ENCODE measurements at places on chromosomes 6 and 20. TPM values are rescaled to one million over a fixed set of nuclear protein-coding genes. Genes with fewer than 3 reads are reported as not detected.
A peak's percentile ranks its signal among the peaks of the same experiment; 100 is the strongest.

The MRAP2 gene
- total RNA-seq, result not detected

The TAAR9 gene
- not detected for total RNA-seq

The CALHM6 gene
- 16.5 TPM for total RNA-seq

DNA sequence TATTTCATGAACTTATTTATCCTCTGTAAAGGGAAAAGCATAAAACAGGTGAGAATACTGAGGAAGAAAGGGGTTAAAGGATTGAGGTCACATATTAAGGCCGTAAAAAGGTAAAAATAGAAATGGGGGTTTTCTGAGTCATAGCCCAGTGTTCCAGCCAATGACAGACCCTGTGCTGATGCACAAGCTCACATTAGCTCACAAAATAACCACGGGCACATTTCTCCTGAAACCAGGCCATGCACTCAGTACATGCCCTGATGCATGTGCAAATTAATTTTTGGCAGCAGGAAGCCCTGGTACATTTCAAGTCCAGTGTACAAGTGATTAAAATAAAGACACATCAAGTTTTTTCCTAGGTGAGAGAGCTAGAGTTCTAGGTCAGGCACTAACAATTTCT is 194.4 kb downstream of the TMEM200A start:
- DNase-seq, result no peak

DNA sequence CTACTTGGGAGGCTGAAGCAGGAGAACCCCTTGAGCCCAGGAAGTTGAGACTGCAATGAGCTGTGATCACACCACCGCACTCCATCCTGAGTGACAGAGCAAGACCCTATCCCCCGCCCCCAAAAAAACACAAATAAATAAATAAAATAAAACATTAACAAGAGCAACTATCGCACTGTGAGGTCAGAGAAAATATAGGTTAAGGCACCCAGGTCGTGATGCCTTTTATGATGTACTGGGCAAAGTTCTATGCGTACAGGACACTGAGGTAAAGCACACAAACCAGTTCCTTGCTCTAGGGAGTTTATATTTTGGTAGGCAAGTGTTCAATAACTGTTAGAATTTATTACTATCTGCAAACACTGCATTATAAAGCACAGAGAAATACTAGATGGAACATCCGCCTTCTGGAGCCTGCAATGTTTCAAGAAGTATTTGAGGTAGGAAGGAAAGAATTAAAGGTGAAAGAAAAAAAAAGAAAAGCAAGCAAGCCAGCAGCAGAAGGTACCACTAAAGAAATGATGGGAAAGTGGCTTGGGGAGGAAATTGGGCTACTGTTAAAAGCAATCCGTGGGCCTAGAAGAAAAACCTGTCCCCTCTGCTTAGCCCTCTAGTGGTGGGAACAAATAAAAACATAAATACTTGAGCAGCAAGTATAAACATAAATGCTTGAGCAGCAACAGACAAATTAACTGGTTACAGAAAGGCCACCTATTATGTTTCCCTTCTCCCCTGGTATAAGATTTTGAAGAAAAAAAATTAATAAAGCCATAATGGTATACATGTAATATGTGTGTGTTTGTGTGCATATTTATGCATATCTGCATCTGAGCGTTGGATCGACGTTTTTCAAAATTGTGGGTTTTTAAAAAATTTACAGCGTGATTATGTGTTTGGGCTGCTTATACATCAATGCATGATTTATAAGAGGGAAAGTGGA is 128.0 kb downstream of the PHACTR1 start:
- no peak for DNase-seq

GRCh38 chr6:44522871-44523270 is 135.4 kb downstream of the CDC5L start:
- no peak for DNase-seq

The FAM83D gene
- 1.2 TPM for total RNA-seq

GRCh38 chr6:119116712-119117281 is 38.3 kb upstream of the FAM184A start:
- DNase-seq, result no peak

GRCh38 chr20:32017711-32018251 is 7.5 kb downstream of the CCM2L start:
- DNase-seq, result peak; percentile 31

GRCh38 chr20:7248281-7249201 is 481.1 kb downstream of the BMP2 start:
- DNase-seq, result no peak

- DNase-seq, result no peak
These were observed 1.4 kb downstream of the STAU1 start for GRCh38 chr20:49186535-49187329.

The SFTA2 gene
- not detected for total RNA-seq

DNA sequence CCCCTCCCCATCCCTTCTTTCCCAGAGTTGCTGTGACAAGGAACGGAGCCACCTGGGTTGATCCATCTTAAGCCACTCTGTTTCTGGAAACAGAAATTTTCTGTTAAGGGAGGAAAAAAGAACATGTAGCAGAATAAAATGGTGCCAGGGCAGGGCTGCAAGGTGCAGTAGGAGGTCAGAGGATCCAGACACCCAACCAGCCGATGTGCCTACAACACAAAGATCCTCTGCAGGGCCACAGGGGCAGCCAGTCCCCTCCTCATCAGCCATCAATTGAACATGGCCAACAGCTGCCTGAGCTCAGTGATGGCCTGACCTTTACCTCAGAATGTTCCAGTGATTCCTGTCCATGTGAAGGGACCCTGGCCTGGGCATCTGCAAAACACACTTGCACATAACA is 11.9 kb downstream of the MDFI start:
- DNase-seq, result no peak

The EYA4 gene
- 0.40 TPM for total RNA-seq

GRCh38 chr6:23213193-23213592 is 643.8 kb downstream of the HDGFL1 start:
- DNase-seq, result no peak

- no peak for DNase-seq
These were observed 193.2 kb downstream of the ARHGAP18 start for GRCh38 chr6:129516787-129517186.

The OSER1 gene
- 48.9 TPM for total RNA-seq

GRCh38 chr6:165245287-165245686 is 64.1 kb downstream of the C6orf118 start:
- no peak for DNase-seq

DNA sequence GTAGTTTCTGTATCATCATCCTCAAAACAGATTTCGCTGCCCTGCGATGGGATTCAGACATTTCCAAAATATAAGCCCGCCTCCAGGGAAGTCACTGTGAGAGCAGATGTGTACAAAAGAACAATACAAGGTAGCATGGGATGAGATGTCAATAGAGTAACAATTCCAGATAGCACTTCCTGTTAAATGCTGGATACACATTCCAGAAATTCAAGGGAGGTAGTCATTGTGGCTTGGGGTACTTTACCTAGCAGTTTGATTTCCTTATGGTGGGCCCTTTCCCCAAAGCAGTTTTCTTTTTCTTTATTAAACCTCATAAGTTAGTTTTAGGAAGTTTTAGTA is 2.5 kb downstream of the RNF217 start:
- DNase-seq, result no peak

The TBP gene
- 19.4 TPM for total RNA-seq

- DNase-seq, result no peak
These were observed 576.6 kb downstream of the PTPRT start for GRCh38 chr20:42613076-42613475.

The GPANK1 gene
- total RNA-seq, result 23.0 TPM

DNA sequence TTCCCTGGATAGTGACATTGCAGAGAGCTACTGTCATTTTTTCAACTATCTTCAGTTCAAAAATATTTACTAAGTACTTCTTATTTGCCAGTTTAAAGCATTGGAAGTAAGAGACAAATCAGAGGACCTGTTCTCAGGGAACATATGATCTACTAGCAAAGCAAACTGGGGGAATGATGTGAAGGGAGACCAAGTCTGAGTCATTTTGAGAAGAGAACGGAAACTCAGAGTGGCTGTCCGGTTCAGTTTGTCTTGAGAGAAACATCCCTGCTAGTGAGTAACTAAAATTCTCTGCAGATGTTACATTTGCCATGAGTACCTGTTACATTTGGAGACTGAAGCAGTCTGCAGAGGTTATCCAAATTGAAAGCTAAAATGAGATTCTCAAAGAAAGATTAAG is 118.3 kb downstream of the KCNQ5 start:
- DNase-seq, result no peak

DNA sequence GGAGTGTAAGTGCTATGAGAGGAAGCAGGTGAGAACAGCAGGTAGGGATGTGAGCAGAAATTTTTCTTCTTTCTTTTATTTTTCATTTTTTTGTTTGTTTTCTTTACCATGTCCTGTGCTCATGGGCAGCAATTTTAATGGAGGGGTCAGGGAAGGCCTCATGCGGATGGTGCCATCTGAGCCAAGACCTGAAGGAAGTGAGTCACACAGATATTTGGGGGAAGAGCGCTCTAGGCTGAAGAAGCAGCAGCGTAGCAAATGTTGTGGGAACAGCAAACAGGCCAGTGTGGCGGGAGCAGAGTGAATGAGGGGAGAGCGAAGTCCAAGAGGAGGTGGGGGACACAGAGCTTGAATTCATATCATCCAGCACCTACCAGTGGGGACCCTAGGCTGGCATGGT is 12.7 kb downstream of the SPDEF start:
- DNase-seq, result no peak

The KCNQ5 gene
- total RNA-seq, result 10.1 TPM

DNA sequence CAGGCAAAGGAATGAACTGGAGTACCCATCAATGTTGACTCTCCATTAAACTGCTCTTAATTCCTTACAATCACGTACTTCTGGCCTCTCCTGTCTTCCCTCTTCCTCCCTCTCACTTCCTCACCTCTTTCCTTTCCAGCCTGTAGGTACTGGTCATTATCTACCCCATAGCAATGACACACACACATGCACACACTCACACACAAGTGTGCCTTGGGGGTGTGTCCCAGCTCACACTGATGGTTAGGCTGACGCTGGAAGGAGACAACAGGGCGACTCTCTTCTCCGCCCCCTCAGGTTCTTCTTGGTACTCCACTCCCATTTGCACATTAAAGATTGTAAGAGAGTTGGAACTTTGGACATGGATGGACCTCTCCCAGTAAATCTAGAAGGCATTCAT is 14.0 kb upstream of the SERPINB9 start:
- no peak for DNase-seq

GRCh38 chr6:46715141-46715540 is 20.0 kb downstream of the PLA2G7 start:
- DNase-seq, result no peak

DNA sequence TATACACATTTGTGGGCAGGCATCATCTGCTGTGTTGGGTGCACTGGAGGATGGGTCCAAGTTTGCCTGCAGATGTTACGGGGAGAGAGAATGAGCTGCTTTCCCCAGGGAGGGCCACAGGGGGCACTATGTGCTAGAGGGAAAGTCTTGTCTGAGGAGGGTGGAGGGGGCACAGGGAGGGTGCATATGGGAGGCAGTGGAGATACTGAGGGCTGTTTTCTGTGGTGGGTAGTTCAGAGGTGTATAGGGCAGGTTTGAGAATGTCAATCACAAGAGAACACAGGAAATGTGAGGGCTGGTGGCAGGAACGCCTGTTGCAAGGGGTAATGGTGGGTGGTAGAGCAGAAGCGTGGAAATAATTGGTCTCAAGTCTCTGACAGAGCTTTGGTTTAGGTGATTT is 7.7 kb upstream of the PTPRA start:
- no peak for DNase-seq

GRCh38 chr20:24868959-24869358 is 80.1 kb upstream of the CST7 start:
- DNase-seq, result no peak

- no peak for DNase-seq
These were observed 52.9 kb downstream of the UBR2 start for GRCh38 chr6:42616716-42617115.

- no peak for DNase-seq
These were observed 101.4 kb downstream of the ADGB start for GRCh38 chr6:146700078-146700686.

- no peak for DNase-seq
These were observed 346.0 kb upstream of the MARCKS start for GRCh38 chr6:113511100-113511499.

DNA sequence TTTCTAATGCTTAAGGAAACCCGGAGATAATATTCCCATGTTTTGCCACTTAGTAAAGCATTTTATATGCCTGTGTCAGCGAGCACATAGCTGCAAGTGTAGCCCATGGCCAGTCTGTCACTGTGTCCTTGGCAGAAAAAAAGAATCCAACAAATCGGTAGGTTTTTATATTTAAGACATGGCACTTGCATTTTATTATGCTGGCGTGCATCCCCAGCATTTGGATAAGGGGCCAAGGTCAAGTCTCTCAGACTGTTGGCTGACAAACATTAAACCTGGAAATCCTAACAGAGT is 1.2 kb upstream of the ZNF184 start:
- no peak for DNase-seq

The PRDM13 gene
- total RNA-seq, result 0.07 TPM

DNA sequence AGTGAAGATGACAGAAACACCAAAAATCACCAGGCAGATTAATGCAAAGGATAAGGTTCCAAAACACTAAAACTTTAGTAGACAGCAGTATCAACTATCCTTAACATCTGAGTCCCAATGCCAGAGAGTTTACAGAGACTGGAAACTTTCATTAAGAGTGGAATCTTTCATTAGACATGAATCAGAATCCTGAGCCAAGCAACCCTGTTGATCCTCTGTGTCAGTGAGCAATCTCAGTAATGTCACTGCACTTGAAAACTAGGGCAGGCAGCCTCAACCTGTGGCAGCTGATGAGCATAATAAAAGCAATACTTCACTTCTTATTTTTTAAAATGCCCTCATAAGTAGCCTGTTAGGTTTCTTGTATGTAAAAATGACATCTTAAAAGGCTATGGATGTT is 252.8 kb upstream of the PLN start:
- DNase-seq, result no peak

The PSMB8 gene
- total RNA-seq, result 182 TPM

The BNIP5 gene
- total RNA-seq, result 0.10 TPM

- no peak for DNase-seq
These were observed 19.5 kb downstream of the NDUFAF4 start for GRCh38 chr6:96878143-96878542.

The THBD gene
- total RNA-seq, result not detected

GRCh38 chr6:4647414-4648365 is 128.5 kb upstream of the CDYL start:
- no peak for DNase-seq

- no peak for DNase-seq
These were observed 51.8 kb upstream of the SLCO4A1 start for GRCh38 chr20:62590309-62591121.

DNA sequence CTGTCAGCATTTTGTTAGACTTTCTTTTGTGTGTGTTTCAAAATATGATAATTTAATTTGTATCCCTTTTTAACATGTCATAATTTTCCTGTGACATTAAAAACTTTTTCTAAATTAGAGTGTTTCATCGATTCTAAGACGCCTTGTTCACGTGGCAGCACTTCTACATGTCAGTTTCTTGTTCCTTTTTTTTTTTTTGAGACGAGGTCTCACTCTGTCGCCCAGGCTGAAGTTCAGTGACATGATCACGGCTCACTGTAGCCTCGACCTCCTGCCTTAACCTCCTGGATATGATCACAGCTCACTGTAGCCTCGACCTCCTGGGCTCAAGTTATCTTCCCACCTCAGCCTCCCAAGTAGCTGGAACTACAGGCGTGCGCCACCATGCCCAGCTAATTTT is 27.6 kb upstream of the ADRM1 start:
- DNase-seq, result no peak
